ENCODE measurements at places on chromosomes 7 and 10.

GRCh38 chr7:680411-681127 lies 45.9 kb upstream of the DNAAF5 start:
- DNase-seq = no peak

- no peak for DNase-seq
Observed at GRCh38 chr7:85191383-85191782, 4.5 kb upstream of the SEMA3D start.

DNA sequence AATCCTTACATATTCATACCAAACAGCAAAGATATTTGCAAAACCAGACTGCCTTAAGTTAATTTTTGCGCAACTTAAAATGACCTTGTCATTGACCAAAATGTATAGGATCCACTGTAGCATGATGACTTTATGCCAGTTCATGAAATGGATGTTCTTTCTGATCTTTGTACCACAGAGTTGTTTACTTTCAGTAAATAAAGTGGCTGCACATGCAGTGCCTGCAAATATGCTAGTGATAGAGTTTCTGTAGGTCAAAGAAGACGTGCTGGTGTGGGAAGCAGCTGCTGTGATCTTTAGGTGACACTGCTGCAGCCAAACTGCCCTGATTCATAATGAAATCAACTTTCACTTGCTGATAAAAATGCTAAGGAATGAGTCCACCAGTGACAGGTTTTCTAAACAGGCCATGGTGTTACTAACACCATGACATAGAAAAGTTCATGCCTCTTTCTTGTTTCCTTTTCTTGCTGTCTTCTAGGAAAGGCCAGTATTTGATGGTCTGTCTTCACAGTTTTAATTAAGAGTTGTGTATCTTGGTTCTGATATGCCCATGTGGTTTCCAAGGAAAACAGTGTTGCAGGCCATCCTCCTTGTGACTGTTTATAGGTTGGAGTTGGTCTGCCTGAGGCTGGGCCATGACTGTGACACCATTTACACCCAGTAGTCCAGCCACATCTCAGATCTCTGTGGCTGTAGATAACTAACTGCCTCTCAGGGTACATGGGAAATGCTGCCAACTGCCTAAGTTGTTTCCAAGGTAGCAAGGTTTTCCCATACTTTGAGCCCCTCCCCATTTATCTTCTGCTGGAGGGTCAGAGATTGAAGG lies 62.5 kb downstream of the INSYN2A start:
- no peak for DNase-seq

DNA sequence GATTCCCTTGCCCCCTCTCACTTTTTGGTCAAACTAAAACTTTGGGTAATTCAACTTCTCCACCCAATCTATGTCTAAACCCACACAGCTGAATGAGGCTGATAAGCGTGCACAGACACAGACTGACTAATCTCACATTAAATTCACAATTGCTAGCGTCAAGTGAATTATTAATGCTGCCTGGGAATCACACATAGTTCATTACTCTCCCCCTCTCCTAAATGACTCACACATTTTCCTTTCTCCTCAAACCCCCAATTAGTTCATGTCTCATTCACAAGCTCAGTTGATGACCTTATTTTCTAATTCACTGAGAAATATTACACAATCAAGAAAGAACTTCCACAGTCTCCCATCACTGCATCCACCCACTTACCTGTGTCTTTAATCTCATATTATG lies 14.5 kb downstream of the KLF14 start:
- DNase-seq = no peak

DNA sequence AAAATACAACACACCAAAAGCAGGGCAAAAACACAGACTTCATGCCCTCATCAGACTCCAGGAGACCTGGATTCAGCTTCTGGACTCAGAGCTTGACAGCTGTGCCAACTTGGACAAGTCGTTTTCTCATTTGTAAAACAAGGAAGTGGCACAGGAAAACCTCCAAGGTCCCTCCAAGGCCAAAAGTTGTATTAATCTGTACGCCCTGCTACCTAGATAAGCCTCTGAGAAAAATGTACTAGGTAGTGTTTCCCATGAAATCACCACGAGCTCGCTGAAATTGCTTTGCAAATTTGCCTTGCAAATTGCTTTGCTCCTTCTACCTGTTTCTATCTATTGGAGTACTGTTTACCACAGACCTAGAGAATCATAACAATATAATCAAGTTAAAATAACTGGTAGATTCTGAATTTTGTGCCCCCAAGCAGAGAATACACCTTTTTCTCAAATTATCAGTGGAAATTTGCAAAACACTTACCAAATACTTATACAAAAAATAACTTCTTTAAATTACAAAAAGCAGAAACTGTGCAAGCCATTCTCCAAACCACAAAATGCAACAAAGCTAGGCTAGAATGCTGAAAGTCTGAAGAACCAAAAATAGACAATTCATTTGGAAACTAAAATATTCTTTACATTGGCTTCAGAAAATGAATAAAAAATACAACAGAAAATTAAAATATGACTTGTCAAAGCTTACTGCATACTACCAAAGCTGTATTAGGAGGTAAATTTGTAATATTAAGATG lies 158.1 kb upstream of the CHST15 start:
- DNase-seq = no peak

GRCh38 chr10:43570971-43571370 lies 3.4 kb downstream of the ZNF239 start:
- DNase-seq = no peak

DNA sequence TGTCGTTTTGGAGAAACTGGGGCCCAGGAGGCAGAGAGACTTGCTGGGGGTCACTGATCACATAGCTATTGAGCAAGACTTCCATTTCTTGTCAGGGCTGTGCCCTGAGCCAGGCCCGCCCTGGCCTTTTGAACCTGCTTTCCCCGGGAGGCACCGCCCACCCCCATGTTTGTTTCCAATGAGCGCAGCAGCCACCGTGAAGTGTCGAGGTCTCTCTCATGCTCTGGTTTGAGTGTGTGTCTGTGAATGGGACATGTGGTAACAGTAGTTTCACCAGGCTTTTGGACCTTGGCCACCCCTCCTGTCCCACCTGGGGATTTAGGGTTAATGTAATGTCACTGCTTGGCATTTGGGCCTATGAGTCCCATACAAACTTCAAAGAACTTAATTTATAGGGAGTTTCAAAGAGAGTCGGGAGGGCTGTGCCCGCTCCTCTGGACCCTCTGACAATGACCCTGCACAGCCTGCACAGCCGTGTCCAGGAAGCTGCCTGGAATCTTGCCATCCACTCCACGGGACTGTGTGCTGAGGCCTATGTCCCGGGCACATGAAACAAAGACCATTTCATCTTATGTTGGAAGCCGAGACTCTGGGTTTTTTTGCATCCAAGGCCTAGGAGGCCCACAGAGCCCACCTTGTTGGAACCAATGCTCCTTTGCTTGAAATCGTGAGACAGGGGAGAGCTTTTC lies 6.3 kb downstream of the PRF1 start:
- DNase-seq = no peak

DNA sequence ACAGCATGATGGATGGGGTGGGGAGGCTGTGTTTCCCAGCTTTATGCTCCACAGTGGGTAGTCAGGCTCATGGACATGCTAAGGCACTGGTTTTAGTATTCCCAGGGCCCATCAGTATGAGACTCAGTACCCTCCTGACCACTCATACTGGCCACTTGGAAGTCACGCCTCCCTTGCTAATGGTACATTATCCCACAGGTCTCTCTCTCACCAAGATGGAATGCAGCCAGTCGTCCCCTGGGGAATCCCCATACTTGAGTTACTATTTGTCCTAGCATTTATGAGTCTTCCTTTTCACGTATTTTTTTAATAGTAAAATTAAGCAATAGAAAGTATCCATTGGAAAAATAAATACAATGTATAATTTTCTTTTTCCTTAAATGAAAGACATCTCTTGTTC lies 80.6 kb upstream of the TBX20 start:
- no peak for DNase-seq

DNA sequence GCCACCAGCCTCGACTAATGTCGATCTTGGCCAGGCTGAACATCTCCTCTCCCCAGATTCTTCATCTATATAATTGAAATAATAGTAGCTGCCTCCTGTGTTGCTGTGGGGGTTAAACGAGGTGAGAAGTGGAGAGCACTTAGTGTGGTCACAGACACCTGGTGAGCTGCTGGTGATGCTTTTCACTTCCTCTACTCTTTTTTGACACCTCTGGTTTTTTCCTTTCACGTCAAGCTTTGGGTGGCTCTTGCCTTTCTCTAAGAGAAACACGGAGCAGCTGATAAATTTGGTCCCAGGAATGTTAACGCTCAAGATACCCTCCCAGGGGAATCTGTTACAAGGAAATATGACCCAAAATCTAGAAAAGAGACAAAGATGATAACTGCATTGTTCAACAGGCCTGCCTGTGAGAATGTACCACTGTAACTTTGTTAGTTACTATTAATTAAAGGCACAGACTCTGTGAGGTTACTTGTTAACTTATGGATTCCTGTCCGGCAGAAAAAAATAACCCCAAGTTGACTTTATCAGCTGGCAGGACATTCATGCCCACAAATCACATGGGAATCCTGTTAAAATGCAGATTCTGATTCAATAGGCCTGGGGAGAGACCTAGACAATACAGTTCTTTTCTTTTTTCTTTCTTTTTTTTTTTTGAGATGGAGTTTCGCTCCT lies 9.5 kb upstream of the NPFFR1 start:
- DNase-seq = no peak

- DNase-seq = no peak
Observed at GRCh38 chr7:94183891-94184290, 179.7 kb upstream of the BET1 start.

All from AG09309 (cell line).